ENCODE measurements at places on chromosomes 5 and 9.

- no peak for DNase-seq
These were observed 27.7 kb downstream of the PARP8 start for GRCh38 chr5:50694027-50694590.

GRCh38 chr5:143041-143440, 48.3 kb upstream of the LRRC14B start:
- DNase-seq: no peak

DNA sequence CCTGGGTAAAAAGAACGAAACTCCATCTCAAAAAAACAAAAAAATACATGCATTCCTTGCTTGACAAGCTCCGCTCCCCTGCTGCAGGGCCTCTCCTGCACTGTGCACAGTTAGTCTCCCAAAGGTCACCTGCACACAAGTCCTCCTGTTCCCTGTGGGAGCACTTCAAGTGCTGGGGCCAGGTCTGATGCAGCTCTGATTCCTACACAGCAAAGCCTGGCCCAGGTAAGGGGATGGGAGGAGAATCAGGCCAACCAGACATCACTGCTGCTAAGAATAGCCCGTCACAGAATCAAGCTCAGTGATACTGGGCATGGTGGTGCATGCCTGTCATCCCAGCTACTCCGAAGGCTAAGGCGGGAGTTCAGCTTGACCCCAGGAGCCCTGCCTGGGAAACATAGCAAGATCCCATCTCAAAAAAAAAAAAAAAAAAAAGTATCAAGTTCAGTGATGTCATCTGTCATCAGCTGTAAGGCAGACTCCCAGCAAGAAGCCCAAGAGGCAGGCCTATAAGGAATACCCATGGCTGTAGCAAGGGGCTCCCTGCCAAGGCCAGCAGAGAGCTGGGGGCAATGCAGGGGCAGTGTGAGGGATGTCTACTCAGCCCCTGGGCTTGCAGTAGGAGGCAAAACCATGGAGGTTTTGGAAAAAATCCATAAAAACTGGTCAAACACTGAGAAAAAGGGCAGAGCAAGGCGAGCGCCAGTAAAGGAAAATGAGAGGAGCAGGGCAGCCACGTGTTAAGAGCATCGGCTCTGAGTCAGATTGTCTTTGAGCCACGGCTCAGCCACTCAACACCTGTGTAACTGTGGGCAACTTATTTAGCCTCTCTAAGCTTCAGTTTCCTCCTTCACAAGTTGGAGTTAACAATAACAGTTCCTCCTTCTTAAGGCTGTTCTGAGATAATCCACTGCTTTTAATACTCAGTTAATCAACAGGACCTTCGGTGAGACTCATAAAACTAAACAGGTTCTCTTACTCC, 3.2 kb downstream of the TPM2 start:
- no peak for DNase-seq

DNA sequence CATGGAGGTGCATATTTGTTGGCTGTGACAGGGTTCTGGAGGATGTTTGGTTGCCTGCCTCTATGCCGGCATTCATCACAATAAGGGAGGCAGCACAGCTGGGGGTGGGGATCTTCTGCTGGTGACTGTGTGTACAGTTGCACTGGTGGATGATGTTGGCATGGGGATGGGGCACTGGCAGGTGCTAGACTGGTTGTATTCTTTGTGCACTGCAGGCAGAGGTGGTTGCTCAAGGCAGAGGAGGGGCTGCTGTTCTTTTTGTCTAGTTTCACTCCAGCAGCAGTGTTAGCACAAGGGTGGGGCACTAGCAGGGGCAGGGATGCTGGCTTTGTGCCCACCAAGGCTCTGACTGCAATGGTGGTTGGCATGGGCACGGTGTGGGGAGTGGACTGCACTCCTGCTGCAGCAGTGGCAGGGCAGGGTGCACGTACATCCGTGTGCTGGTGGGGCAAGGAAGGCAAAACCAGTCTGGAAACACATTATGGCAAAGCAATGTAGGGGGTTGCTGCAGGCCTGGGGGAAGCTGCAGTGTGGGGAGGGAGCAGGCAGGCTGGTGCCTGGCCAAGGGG, 69.3 kb downstream of the ISOC1 start:
- no peak for DNase-seq

DNA sequence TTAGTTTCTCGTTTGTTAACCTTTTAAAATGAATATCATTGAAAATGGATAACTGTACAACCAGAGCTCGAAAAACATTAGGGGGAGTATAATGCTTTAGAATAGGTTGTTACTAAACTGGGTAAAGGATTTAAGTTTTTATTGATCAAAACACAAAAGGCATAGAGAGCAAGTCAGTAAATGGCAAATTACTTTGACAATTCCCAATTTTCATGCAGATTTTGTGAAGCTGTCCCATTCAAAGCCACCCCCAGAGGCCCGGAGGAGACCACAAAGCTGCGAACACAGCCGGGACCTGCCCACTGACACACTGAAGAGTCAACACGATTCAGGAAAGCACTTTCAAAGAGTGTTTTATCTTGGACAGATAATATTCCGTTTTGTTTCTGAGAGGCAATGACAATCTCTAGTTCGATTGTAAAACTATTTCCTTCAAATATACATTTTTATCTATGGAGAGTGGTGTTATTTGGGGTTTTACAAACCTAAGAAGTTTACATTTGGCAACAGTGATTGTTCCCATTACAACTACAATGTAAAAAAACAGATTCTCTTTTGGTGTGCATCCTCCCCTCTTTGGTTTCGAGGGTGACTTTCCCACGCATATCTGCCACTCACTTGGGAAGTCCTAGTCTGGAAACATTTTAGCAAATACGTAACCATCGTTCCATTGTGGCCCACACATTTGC, 182.6 kb upstream of the TBCA start:
- DNase-seq: no peak

DNA sequence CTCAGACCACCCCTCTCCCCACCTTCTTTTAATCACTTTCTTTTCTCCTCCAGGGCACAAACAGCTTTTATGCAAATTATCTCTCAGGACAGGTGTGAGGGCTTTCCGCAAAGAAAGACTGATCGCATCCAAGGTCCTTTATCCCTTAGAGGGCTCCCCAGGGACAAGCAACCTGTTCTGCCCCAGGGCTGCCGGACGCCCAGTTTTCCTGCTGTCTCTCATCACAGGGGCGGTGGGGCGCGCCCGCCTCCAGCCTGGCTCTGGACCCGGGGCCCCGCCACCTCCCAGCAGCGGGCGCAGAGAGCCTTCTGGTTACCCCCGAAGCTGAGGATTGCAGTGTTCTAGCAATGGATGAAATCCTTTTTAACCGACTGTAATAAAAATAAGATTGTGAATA, 266.1 kb downstream of the CWC27 start:
- DNase-seq: no peak

DNA sequence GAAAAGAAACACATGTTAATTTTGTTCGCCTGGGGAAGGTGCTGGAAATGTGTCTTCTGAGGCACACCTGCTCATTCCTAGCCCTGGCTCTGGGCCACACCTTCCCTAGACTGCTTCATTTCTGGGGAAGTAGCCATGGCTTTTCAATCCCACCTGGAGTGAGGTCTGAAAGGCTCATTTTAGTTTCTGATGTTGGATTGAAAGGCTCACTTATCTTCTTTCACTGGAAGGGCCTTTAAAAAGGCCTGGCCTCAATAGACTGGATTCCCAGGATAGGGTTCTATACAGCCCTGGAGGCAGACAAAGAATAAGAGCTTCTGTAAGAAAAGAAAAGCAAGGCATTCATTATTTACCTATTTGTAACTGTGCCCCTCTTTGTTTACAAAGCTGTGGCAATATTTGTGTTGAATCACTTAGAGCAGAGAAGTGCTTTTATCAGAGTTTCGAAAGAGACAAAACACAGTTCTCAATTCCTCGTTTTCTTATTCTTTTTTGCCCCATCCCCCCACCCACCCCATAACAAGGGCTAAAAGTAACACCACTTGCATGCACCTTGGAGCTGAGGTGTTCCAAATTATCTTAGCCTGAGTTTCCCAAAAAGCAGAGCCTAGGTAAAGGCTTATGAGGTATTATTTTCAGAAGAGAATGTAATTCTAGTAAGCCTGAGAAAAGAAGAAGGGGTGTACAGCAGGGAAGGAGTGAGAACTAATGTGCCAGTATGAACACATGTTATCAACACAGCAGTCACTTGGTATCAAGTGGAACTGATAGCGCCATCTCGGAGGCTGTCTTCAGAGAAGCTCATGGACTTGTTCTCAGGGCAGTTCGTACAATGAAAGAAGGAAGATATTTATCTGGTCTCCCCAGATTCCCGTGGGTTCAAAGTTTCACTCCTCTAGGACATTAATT, 413.1 kb downstream of the KCTD16 start:
- DNase-seq: peak; percentile 44

- no peak for DNase-seq
These were observed 12.9 kb downstream of the MINAR2 start for GRCh38 chr5:129760636-129761325.

GRCh38 chr9:4324513-4324912, 24.6 kb upstream of the GLIS3 start:
- DNase-seq: no peak

DNA sequence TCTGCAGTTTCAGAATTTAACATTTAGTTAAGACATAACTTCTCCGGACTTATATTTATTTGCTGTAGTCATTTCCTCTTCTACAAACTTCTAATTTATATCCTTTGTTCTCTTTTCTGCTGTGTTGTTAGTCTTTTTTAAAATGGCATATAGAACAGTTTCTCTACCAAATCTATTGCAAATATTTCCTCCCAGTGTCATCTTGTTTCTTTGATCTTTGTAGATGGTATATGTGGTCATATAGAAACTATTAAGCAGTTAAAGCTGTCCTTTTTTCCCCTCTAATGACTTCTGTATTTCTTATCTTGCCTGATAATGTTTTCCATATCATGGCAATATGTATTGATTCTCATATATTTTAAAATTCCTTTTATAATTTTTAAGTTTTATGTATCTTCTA, 264.5 kb downstream of the MCTP1 start:
- no peak for DNase-seq

DNA sequence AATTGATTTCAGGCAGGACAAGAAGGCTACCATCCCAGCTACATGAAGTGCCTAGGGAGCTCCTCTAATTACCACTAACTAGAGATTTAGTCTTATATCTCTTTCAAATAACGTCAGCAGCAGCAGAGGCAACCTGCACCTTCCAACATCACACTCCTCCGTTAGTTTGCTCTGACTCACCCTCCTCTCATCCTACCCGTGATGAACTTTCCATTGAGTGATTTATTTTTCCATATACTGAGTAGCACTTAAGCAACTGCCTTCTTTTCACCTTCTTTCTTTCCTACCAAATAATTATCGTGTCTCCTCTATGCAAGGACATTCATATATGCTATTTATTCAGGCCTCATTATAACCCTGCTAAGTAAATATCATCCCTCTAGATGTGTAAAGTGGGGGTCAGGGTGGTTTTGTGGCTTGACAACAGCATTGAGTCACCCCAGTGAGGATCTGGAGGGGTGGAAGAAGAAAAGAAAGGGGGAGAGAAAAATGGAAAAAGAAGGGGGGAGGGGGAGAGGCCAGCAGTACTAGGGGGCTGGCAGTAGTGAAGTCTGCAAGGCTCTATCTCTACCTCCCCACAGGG, 64.6 kb upstream of the CAST start:
- no peak for DNase-seq

DNA sequence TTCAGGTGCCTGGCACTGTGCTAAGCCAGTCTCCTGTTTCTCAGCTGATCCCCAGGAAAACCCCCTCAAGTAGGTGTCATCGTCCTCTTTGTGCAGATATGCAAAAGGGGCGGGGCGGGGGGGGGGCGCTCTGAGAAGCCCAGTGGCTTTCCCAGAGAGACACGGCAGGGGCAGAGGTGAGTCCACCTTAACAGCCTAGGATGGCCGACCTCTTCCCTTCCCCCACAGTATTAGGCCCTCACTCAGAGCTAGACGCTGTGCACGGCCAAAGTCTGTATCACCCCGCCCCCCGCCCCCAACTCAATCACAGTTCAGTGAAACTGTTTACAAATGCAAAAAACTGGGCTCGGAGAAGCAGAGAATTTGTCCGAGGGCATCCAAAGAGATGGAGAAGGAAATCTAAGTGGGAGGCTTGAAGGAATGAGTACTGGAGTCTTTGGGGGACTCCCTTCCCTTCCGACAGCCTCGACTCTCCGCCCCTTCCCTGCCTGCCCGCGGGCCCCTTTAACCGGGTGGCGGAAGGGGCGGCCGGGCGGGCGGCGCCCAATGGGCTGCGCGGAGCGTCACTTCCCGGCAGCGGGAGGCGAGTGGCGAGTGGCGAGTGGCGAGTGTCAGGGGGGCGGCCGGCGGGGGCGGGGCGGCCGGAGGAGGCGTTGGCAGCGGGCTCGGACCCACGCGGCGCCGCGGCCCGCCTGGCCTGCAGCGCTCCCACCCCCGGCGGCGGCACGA, at the start of gene ERGIC1:
ERGIC1 (plus strand) TSS at position 566 of the 729 bp plus-strand sequence; CDS start at position 729, 163 bp downstream.
- DNase-seq: peak; percentile 21

- DNase-seq: no peak
These were observed 19.3 kb downstream of the PGGT1B start for GRCh38 chr5:115243412-115243811.

GRCh38 chr5:3905521-3905920, 309.9 kb downstream of the IRX1 start:
- no peak for DNase-seq

DNA sequence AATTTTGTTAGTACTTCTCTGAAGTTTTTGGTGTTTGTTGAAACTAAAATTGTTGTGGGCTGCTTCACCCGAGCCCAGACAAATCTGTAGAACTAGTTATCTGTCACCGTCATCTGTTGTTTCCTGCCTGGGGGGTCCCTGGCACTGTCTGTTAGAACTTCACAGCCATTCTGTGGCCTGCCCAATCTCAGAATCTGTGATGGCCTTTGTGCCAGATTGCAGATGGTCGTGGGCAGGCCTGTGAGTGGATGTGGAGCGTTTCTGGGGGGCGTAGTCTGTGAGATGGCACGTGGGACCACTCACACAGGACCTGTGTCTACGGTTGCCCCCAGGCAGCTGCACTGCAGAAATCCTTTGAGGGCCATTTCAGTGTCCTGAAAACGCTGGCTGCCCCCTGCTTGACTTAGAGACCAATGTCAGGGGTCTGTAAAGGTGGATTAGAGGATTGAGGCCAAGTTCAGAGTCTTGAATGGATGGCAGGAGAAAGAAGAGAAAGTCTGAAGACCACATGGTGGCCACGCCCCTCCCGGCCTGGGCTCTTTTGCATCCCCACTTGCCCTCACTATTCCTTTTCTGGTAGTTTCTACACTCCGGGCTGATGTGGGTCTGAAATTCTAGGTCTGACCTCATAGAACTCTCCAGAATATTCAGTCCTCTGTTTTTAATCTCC, 38.3 kb downstream of the TRIO start:
- DNase-seq: no peak

- no peak for DNase-seq
These were observed 289.1 kb downstream of the GADD45G start for GRCh38 chr9:89893886-89894285.

DNA sequence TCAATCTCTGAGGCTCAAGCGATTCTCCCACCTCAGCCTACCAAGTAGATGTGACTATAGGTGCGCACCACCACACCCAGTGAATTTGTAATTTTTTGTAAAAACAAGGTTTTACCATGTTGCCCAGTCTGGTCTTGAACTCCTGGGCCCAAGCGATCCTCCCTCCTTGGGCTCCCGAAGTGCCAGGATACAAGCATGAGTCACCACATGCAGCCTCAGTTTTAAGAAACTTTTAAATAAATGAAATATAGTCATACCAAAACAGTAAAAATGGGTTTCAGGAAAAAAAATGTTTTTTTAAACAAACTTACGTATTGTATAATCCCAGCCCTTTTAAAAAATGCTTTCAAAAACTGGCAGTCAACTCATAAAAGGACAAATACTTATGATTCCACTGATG, 26.6 kb downstream of the FXN start:
- DNase-seq: no peak

GRCh38 chr9:35432076-35432475, 57.8 kb upstream of the RUSC2 start:
- DNase-seq: no peak
